ENCODE measurements at places on chromosomes 3 and 15. TPM values are rescaled to one million over a fixed set of nuclear protein-coding genes. Genes with fewer than 3 reads are reported as not detected.

Gene KLHL40
- total RNA-seq: not detected

Gene PTPN9
- 26.6 TPM for total RNA-seq

Gene BUB1B
- total RNA-seq: 38.1 TPM

Gene C2CD4B
- total RNA-seq: not detected

- no peaks in the 10 kb centered on the region for H3K27me3 ChIP-seq
- H3K27ac ChIP-seq: no peak overlapping the region
- DNase-seq: no peak
These were observed 5.5 kb downstream of the ADAMTSL3 start for GRCh38 chr15:83659417-83659812.

GRCh38 chr15:36156879-36157427 lies 422.5 kb upstream of the CDIN1 start:
- peak; percentile 8 for DNase-seq
- H3K27me3 ChIP-seq: no peaks in the 10 kb centered on the region
- H3K4me3 ChIP-seq: peak overlapping the region; percentile 14
- H3K27ac ChIP-seq: no peak overlapping the region

DNA sequence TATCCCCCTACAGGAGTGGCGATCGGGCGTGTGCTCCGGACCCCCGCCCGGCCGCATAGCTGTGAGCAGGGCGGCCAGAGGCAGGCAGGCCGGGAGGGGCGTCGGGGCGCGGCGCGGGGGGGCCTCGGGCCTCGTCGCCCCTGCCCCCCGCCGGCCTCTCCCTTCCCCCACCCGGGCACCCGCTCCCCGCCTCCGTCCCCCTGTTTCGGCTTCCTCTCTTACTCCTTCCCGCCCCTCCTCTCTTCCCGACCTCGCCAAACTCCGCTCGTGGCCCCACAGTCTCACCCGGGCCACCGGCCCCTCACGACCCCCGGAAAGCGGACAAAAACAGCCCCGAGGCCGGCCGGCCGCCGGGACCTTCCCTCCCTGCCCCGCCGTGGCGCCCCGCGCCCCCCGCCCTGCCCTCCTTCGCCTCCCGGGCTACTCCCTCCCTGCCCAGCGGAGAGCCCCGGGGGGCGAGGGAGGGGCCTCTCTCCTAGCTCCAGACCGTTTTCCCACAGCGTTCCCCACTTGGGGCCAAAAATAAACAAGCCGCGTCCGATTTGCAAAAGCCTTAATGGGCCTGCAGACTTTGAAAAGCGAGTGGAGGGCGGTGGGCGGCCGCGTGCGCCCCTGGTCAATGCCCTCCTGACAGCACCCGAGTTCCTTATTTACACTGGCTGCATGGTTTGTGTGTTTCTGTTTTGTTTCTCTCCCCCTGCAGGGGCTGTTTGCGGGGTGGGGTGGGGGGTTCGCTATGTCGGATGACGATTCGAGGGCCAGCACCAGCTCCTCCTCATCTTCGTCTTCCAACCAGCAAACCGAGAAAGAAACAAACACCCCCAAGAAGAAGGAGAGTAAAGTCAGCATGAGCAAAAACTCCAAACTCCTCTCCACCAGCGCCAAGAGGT lies 1.0 kb downstream of the UBE2E1 start:
- DNase-seq: no peak
- peaks cover 52% of the 10 kb centered on the region for H3K4me1 ChIP-seq
- H3K36me3 ChIP-seq: peaks cover 30% of the 10 kb centered on the region
- H3K4me3 ChIP-seq: peak overlapping the region; percentile 96
- no peaks in the 10 kb centered on the region for H3K27me3 ChIP-seq

GRCh38 chr3:138824114-138824506 lies 10.6 kb downstream of the PIK3CB start:
- H3K4me3 ChIP-seq: no peak overlapping the region
- no peaks in the 10 kb centered on the region for H3K27me3 ChIP-seq
- peaks cover 7% of the 10 kb centered on the region for H3K36me3 ChIP-seq
- H3K4me1 ChIP-seq: peaks cover 16% of the 10 kb centered on the region
- DNase-seq: no peak

DNA sequence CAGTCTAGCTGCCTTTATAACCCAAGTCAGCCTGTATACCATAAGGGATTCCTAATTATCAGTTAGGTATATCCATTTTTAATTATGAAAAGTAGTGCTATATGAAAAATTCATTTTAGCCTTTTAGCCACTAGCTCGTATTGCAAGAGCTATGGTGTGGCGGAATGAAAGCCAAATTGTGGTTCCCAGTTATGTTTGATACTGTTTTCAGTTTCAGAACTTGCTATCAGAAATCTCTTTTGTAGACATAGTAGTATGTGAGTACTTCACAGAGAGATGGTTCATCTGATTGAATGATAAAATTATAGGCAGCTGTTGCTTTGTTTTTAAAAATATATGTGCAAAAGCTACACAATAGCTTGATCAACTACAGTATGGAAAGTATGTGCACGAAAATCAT lies 134.6 kb downstream of the SLC25A26 start:
- no peak overlapping the region for H3K27ac ChIP-seq
- no peak overlapping the region for H3K4me3 ChIP-seq
- H3K36me3 ChIP-seq: no peaks in the 10 kb centered on the region
- H3K27me3 ChIP-seq: no peaks in the 10 kb centered on the region
- peaks cover 17% of the 10 kb centered on the region for H3K4me1 ChIP-seq

GRCh38 chr3:48989796-48990635 lies at the start of gene P4HTM:
P4HTM (plus strand) TSS chr3:48990241; CDS start chr3:48990257, 16 bp downstream.
- H3K4me3 ChIP-seq: peak within 1 kb of the TSS; percentile 95
- H3K4me1 ChIP-seq: peaks cover 44% of the 10 kb centered on the region
- H3K27me3 ChIP-seq: peaks cover 9% of the 10 kb centered on the region
- peak; percentile 93 for DNase-seq
- H3K36me3 ChIP-seq: peaks cover 8% of the 10 kb centered on the region
- peak within 1 kb of the TSS; percentile 99 for H3K27ac ChIP-seq

Data from HFFc6 (cell line).